Tongue (tissue), 3 donors: ENCODE measurements at places on chromosomes 11 and 22. TPM values are rescaled to one million over a fixed set of nuclear protein-coding genes. Genes with fewer than 3 reads are reported as not detected.

Gene APOL6
- total RNA-seq = 7.9 TPM

Gene ZP1
- not detected for total RNA-seq

Gene SEC14L6
- total RNA-seq = 0.21 TPM

Gene SPON1
- 24.4 TPM for total RNA-seq

Gene RFPL2
- not detected for total RNA-seq

Gene NCAPH2
- 38.9 TPM for total RNA-seq

Gene RASGRP2
- total RNA-seq = 30.8 TPM

Gene DDX25
- total RNA-seq = not detected

Gene SSTR3
- 0.10 TPM for total RNA-seq

Gene DEPDC7
- total RNA-seq = 17.0 TPM

Gene CLCF1
- 5.3 TPM for total RNA-seq

Gene LMO1
- total RNA-seq = 0.41 TPM

Gene PLA2G3
- total RNA-seq = 0.51 TPM

Gene TSPAN32
- 2.1 TPM for total RNA-seq

Gene CAT
- 118 TPM for total RNA-seq

Gene TSKU
- 14.6 TPM for total RNA-seq

Gene RTN4R
- 7.1 TPM for total RNA-seq

Gene SHISAL1
- total RNA-seq = 11.2 TPM

Gene FXYD2
- total RNA-seq = 3.6 TPM

Gene RHOD
- total RNA-seq = 14.4 TPM

Gene MOGAT2
- not detected for total RNA-seq

Gene ACR
- 3.3 TPM for total RNA-seq

Gene A4GALT
- total RNA-seq = 24.1 TPM

Gene DMC1
- 3.9 TPM for total RNA-seq

Gene C11orf42
- not detected for total RNA-seq

Gene SCARF2
- total RNA-seq = 20.4 TPM

Gene SLC43A3
- 49.4 TPM for total RNA-seq

Gene HTR3A
- total RNA-seq = not detected

Gene GLYATL1
- 1.4 TPM for total RNA-seq

Gene PKP3
- 39.2 TPM for total RNA-seq

Gene TMEM223
- total RNA-seq = 24.7 TPM

Gene SLC39A13
- total RNA-seq = 40.1 TPM

Gene PYGM
- 584 TPM for total RNA-seq

Gene NCF4
- total RNA-seq = 5.7 TPM

Gene ISX
- total RNA-seq = not detected

Gene OR4A16
- not detected for total RNA-seq

Gene INSC
- 3.8 TPM for total RNA-seq

Gene CD6
- total RNA-seq = not detected

Gene CHRM4
- not detected for total RNA-seq

Gene CEND1
- not detected for total RNA-seq

Gene IGLL1
- 1.5 TPM for total RNA-seq

Gene CASP1
- total RNA-seq = 11.0 TPM

Gene GRAP2
- total RNA-seq = 2.8 TPM
